ENCODE measurements at places on chromosomes 1 and 21.

GRCh38 chr1:1418464-1419362 is 2.4 kb downstream of the ANKRD65 start:
- DNase-seq = no peak

GRCh38 chr1:205576011-205576410 is 55.8 kb downstream of the ELK4 start:
- DNase-seq = no peak

DNA sequence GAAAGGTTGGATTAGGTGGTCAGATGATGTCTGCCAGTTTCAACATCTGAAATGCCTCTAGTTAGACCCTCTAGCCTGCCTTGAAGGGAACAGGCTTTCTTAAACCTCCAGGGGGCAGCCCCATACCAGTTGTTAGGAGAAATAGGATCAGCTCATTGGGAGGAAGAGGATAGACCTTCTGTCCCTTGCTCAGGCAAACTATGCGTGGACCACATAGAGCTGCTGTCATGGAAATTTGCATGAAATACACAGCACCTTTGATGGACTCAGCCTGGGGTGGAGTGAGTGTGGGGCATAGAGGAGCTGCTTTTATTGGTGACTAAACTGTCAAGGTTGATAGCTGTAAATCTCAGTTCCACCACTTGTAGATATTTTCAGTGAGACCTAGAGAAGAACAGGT is 38.4 kb upstream of the SPAG17 start:
- no peak for DNase-seq

GRCh38 chr1:47948126-47948525 is 49.1 kb downstream of the TRABD2B start:
- no peak for DNase-seq

DNA sequence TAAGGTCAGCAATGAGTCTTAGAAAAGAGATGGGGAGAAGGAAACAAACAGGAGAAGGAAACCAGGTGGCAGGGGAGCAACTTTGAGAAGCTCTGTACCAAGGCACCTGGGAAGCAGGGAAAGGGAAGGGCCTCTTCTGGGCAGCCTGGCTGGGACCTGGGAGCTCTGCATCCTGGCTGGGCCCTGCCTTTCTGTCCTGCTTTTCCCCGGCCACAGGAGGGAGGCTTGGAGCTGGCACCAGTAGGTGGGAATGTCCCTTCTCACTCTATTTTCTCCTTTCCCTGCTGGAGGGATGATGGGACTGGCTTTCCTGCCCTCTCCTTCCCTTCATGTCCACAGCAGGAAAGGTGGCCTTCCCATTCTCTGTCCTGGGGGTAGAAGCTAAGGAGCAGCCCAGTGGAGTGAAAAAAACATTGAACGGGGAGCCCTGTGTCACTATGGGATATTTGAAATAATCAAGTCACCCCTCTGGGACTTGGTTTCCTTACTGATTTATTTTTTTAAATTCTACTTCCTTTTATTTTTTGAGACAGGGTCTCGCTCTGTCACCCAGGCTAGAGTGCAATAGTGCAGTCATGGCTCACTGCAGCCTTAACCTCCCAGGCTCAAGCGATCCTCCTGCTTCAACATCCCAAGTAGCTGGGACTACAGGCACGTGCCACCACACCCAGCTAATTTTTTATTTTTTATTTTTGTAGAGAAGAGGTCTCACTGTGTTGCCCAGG is 5.1 kb upstream of the NES start:
- no peak for DNase-seq

Measured in activated CD4-positive, CD25-positive, alpha-beta regulatory T cell treated with anti-CD3 and anti-CD28 coated beads, Interleukin-2, amount 50 U/mL, for 16 hours (primary cell).